Chondrocyte (in vitro differentiated cells): ENCODE measurements at places on chromosomes 3 and 15. TPM values are rescaled to one million over a fixed set of nuclear protein-coding genes. Genes with fewer than 3 reads are reported as not detected.

DNA sequence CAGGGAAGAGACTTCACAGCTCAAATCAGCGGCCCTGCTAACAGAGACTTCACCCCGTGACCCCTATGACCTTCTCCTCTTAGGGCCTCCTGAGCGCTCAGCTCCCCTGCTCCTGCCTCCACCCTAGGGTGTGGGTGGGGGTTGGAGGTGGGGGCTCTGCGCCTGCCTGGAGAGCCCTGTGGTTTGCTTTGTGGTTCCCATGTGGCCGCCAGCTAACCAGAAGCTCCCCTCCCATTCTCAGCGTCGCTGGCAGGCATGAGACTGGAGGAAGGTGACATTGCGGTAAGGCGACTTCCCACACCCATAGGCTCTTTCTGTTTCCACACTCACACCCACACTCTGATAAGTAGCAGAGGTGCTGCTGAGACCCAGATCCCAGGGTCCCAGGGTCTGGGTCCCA lies 27.6 kb downstream of the XYLB start:
- DNase-seq, result no peak

Gene RYR3
- 0.07 to 0.21 TPM (median 0.12 TPM) in 3 replicates for total RNA-seq

DNA sequence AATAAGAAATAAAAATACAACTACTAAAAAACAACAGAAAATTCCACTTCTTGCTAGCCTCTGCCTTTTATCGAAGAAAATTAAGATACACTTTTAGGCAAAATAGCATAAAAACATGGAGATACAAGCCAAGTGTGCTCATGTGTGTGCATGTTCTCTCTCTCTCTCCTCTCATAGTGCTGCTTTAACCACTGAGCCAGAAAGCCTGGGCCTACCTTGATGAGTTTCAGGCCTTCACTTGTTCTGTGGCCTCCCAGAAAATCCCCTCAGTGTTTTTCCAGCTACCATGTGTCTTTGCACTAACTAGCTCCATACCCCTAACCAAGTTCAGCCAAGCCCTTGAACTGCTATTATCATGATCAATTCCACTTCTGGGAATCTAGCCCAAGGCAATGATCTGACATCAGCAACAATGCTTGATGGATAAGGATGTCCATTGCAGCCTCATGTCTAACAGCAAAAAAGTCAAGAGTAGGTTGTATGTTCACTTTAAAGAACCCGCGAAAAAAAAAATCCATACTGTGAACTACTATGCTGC lies 18.1 kb downstream of the CYP11A1 start:
- DNase-seq, result no peak

Gene SLITRK3
- total RNA-seq, result 0.77 TPM in 1 of 3 replicates, not detected in the others

Gene P2RY14
- total RNA-seq, result not detected in 3 replicates

DNA sequence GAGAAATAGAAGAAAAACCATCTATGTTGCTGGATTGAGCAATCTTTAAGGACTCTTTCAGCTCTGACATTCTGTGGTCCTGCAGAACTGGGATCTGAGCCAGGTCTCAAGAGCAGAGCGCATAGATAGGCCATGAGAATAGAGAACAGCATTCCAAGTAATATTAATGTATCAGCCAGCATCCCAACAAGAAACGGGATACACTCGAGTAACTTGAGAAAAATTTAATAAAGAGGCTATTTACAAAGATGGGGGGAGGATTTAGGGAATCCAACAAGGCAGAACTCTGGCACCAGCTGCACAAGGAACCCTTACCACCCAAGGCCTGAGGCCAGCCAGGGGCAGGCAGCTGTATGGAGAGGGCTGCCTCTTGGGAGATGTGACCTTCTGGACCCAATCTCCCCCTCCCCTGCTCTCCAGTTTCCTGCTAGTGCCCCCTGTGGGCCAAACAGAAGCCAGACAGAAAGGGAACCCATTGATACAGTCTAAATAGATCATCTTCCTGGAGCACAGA lies 8.2 kb downstream of the TMOD2 start:
- DNase-seq, result no peak

DNA sequence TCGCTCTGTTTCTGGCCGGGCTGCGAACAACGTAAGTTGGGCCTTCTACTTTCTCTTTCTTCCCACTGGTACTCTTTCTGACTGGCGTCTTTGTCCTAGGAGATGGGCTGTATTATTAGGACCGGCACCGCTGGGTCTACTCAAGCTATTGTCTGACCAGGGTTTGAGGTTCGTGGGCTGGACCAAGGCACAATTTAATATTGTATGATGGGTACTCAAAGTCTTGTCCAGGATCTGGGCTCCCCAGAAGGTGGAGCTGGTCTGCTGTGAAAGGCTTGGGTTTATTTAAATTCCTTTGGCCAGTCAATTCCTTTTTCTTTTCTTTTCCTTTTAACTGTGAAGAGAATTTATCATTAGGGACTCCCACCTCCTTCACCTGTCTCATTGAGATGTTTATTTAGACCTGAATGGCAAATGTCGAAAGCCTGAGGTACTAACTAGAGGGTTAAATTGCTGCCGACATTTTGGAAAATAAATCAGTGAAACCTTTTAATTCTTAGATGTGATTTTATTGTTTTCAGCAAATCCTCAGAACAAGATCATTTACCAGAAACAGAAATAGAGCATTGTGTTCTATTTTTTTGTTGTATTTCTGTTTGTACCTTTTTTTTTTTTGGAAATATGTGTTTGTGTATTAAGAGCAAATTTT lies 410 bp downstream of the LRRC49 start:
- DNase-seq, result no peak

Gene IMPG2
- total RNA-seq, result 0.50 to 0.80 TPM (median 0.56 TPM) in 3 replicates

DNA sequence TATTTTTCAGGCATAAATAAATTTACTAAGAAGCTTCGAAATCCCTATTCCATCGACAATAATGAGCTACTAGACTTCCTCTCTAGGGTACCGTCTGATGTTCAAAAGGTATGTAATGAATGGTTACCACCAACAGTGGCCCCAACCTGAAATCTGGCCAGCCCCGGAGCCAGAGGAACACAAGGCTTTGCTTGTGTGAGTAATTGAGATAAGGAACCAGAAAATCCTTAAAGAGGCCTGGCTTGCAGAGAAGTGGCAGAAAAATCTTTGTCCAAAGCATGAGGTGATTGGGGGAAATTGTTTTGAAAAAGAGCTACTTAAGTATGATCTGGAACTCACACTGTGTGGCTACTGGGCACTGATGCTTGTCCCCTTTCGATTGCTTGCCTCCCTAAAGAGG lies 245.3 kb downstream of the MCTP2 start:
- no peak for DNase-seq

Gene CADPS
- total RNA-seq, result not detected in 3 replicates

GRCh38 chr15:76391847-76392246 lies 55.3 kb downstream of the ISL2 start:
- DNase-seq, result no peak

DNA sequence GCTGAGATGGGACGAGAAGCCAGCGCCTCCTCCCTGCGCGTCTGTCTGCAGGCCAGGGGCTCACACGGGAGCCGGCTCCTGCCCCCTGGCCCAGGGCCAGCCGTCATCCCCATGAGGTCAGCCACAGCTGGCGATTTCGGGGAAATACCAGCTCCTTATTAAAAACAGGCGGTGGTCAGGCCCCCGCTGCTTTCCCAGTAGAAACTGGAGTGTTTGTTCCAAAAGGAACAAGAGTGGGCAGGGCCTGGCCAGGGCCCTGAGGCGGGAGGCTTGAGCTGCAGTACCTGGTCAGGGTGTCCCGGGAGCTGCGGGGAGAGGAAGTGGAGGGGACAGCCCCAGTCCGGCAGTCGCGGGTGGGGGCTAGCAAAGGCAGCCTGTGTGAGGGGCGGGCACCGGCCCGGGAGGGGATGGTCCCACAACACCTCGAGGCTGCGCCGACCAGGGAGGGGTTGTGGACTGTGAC lies 17.8 kb downstream of the MYL3 start:
- DNase-seq, result peak; percentile 94

- no peak for DNase-seq
Measured at GRCh38 chr15:73630921-73631362, 2.2 kb downstream of the NPTN start.

Gene SIDT1
- total RNA-seq, result not detected in 3 replicates

- DNase-seq, result no peak
Measured at GRCh38 chr15:29811691-29812383, 10.4 kb downstream of the TJP1 start.

Gene COLQ
- total RNA-seq, result 4.2 to 5.6 TPM (median 4.4 TPM) in 3 replicates

DNA sequence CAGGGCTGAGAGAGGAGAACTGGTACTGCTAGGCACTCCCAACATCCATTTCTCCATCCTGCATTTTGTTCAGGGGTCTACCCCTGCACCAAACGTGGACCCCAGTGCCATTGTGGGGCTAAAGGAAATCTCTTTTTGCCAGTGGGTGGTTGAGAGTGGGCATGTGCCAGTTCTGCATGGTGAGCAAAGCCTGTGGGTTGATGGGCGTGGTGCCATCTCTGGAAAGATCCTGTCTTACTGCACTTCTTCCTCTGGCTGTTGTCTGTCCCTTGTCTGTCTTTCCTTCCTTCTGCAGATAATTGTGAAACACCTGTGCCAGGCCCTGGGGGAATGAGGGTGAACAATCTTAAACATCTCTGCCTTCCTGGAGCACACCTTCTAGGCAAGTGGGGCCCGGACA lies 1.4 kb upstream of the RARRES1 start:
- no peak for DNase-seq

DNA sequence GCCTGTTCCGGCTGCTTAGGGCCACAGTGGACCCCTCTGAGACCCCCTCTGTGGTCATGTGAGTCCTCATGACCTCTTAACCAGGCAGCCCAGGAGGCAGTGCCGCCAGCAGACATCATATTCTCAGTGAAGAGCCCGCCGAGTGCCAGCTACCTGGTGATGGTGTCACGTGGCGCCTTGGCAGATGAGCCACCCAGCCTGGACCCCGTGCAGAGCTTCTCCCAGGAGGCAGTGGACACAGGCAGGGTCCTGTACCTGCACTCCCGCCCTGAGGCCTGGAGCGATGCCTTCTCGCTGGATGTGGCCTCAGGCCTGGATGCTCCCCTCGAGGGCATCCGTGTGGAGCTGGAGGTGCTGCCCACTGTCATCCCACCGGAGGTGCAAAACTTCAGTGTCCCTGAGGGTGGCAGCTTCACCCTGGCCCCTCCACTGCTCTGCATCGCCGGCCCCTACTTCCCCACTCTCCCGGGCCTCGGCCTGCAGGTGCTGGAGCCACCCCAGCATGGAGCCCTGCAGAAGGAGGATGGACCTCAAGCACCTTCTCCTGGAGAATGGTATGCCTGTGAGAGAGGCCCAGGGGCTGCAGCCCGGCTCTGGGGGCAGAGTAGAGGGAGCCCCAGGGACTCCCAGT lies 176.1 kb downstream of the TBC1D2B start:
- DNase-seq, result peak; percentile 86

GRCh38 chr3:174336784-174337183 lies 522.4 kb upstream of the NAALADL2 start:
- DNase-seq, result no peak

Gene TMEM62
- total RNA-seq, result 8.3 to 11.0 TPM (median 10.2 TPM) in 3 replicates

Gene PCSK6
- 0.40 to 2.0 TPM (median 1.4 TPM) in 3 replicates for total RNA-seq

- no peak for DNase-seq
Measured at GRCh38 chr3:25910997-25911396, 121.1 kb downstream of the OXSM start.

- no peak for DNase-seq
Measured at GRCh38 chr15:99729920-99730319, 3.3 kb downstream of the LYSMD4 start.

DNA sequence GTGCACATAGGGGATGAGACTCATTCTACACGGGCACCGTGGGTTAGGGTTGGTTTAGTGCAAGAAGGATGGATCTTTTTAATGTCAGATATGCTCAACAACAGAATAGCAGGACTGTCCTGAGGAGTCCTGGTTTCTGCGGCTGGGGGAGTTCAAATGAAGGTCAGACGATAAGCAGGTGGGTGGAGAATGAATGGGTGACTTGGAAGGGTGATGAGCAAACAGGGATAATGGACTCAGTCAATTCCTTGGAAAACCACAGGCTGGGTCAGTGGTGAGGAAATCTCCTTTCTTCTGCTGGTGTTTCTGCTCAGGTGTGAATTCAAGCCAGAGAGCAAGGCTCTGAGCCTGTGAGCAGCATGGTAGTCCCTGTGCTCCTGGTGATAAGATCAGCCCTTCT lies 59.9 kb downstream of the MESD start:
- DNase-seq, result no peak

Gene ONECUT1
- total RNA-seq, result 0.15 to 0.67 TPM in 2 of 3 replicates, not detected in the other

DNA sequence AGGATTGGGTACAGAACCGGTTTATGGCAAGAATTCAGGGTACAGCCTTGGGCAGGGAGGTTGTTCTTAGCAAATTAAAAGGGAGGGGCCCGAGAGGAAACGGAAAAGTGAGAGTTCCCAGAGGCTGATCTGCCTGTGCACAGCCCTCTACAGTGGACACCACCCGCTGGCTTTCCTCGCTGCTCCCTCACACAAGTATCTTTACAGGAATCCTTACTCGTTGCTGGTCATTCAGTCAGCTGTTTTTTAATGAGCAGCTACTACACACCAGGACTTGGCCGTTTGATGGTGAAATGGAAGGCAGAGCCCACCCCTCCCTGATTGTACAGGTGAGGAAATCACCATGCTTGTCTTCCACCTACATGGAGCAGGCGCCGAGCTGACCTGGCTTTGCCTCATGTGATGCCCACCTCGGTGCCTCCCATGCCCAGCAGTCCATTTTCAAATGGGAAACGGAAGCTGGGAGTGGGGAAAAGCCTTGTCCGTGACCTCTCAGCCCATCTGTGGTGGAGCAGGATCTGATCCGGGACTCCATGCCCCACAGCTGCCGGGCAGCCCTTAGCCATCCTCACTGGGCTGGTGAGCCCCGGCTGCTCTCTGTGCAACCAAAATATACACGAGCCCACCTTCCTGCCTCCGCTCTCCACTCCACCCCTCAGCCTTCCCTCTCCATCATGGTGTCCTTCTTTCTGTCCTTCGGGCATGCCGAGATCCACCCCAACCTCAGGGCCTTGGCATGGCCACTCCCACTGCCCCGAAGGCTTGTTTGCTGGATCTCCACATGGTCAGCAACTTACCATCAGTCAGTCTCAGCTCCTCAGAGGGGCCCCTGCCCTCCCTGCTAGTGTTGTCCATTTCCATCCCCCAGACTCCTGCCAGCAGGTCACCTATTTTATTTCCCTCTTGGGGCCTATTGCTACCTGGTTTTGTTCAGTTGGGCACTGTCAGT lies 33.3 kb upstream of the FGD5 start:
- DNase-seq, result peak; percentile 60

DNA sequence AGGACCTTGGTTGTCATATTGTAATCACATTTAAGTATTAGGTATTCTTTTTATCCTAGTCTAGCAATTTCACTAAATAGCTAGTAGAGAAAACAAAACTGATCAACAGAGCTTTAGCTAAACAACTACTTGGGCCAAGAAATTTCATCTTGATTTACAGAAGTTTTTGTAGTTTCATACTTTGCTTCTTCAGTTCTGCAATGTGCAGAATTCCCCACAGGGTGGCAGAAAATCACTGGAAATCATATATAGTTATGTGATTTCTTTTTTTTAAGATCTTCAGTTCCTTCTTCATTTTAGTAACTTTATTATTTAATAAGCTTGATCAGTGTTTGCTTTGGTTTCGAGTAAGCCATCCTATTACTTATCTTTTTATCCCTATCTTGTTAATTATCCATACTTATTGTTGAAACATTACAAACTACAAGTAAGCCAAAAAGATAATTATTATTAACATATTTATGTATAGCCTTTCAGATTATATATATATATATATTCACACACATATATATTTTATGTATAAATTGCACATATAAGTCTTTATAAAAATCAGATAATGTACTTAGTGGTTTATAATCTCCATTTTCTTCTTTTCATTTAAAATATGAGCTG lies 2.2 kb upstream of the BNIP2 start:
- no peak for DNase-seq
